Germinal center (tissue), 1 donor: ENCODE measurements at places on chromosomes 3 and 15.
A peak's percentile ranks its signal among the peaks of the same experiment; 100 is the strongest.

DNA sequence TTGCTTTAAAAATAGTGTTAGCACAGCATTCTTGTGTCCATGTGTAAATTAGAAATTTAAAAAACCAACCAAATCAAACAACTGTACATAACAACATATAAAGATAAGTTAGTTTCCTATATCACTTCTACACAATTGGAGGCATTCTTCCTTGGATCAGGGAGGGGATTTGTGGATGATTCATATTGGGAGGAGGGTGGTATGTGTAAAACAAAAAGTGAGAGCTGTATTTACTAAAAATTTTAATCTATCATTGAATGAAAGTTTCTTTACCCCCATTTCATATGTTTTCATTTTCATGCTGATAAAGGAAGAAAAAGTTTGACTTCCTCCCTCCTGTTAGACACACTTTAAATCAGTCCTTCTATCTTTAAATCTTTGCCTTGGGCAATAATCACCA lies 325.0 kb downstream of the SATB1 start:
- DNase-seq, result no peak

- DNase-seq, result no peak
Observed at GRCh38 chr3:130839813-130840212, 54.1 kb upstream of the ATP2C1 start.

DNA sequence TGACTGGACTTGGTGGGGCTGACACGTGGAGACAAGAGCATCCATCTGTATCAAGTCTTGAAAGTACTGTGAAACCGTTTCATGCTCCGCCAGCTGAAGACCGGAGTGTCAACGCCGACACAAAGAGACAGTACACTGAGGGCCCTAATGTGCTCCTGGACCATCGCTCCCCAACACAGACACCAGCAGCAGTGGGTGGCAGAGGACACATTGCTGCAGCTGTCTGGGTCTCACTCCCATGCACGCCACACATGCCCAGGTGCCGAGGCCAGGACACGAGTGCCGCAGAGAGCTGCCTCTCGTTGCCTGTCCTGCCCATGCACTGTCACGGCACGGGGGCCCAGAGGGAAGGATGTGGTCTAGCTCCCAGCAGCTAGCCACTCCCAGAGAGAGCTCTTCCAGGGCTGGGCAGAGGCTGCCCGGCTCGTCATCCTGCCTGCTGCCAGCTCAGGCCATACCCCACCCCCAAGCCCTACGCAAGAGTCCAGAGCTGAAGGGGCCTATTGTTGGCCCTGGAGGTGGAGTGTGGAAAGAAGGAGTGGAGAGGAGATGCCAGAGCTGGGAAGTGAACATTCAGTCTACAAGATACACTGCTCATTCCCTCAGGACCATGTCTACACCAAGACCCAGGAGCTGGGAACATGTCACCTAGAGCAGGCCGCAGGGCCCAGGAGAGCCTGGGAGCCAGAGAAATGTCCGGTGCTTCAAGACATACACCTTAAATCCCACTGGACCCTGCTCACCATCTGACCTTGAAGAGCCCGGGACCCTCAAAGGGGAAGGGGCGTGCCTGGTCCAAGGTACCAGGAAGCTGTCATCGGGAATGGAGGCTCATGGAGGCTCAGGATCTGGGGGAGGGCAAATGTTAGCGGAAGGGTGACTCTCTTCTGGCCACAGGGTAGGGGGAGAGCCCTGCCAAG lies 7.7 kb downstream of the TNK2 start:
- DNase-seq, result no peak

GRCh38 chr3:102354818-102355515 lies 79.8 kb upstream of the ZPLD1 start:
- DNase-seq, result no peak

- DNase-seq, result no peak
Observed at GRCh38 chr15:88020806-88021205, 235.7 kb downstream of the NTRK3 start.

- no peak for DNase-seq
Observed at GRCh38 chr15:92083190-92083589, 229.7 kb downstream of the SLCO3A1 start.

GRCh38 chr3:107142171-107142570 lies 235.1 kb upstream of the CCDC54 start:
- no peak for DNase-seq

DNA sequence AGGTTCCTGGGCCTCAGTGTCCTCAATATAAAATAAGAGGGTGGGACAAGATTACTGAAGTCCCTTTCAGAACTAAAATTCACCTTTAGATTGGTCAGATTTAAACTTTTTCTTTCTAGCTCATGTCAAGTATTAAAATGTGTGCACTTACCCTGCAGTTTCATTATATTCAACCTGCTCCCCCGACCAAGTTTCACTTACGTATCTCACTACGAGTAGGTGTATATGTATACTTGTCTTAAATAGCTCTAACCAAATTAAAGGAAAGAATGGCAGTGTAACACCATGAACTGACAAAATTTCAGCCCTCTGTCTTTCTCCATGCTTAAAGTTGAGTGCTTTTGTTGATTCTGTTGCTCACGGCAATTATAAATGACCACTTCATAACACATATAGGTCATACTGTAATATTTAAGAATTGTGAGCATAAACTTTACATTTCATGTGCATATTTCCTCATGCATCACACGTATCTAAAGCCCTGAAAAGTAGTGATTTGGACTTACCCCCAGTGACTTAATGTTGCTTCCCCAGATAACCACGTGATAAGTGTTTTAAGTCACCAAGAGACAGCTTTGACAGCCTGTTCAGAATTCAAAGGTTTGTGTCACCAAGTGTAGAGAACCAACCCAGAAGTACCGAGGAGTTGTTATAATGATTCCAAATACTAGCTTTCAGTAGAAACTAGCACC lies 70.0 kb downstream of the PGPEP1L start:
- no peak for DNase-seq

- no peak for DNase-seq
Observed at GRCh38 chr3:54873059-54874010, 54.5 kb downstream of the LRTM1 start.

DNA sequence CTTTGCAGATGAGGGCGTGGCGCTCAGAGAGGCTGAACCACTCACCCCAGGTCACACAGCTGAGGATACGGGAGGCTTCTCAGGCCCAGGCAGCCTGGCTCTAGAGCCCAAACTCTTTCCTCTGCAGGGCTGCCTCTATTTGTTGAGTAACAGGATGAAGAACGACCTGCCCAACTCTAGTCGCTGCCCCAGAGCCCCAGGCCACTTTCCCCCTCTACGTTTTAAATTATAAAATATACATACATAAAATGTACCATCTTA lies 19.2 kb upstream of the ZXDC start:
- no peak for DNase-seq

DNA sequence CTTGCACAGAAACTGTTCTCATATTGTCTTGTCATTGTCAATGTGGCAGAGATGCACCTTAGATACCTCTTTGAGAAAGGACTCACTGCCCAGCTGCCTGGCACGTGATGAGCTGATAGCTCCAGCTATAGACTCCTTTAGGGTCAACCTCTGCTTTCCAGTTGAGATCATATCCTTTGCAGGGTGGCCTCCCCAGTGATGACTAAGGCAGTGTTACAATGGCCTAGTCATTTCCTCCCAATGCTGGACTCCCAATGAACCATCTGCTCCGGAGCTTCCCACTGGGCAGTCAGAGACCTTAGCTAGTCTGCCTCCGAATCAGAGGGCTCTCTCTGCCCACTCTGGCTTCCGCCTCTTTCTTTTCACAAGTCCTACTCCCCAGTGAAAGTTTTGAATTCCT lies 79.5 kb downstream of the CHRD start:
- DNase-seq, result no peak

GRCh38 chr3:53229606-53230005 lies 26.2 kb downstream of the TKT start:
- no peak for DNase-seq

GRCh38 chr15:75225951-75226732 lies 24.5 kb downstream of the C15orf39 start:
- no peak for DNase-seq

- DNase-seq, result no peak
Observed at GRCh38 chr3:37504583-37505357, 330.4 kb upstream of the LRRFIP2 start.

- no peak for DNase-seq
Observed at GRCh38 chr3:101252945-101253344, 67.4 kb downstream of the IMPG2 start.

DNA sequence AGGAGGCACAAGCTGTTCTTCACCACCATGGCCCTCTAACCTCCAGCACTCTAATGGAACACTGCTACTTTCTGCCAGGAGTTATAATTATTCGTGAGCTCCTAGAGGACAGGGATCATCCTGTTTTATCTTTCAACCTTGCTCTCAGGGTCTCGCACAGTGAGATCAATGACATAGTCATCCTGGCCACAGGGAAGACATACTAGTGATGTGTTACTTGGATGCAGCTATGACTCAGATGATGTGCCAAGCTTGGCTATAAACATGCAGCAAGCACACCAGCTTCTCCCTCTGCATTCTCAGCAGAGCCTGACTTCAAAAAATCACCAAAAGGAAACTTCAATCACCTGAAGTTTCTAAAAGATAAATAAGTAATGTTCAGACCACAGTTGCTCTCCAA lies 203.8 kb upstream of the HES1 start:
- DNase-seq, result no peak

GRCh38 chr3:197003461-197004385 lies 25.9 kb downstream of the MELTF start:
- peak; percentile 44 for DNase-seq

GRCh38 chr3:107855710-107856109 lies 235.1 kb downstream of the CD47 start:
- DNase-seq, result no peak

DNA sequence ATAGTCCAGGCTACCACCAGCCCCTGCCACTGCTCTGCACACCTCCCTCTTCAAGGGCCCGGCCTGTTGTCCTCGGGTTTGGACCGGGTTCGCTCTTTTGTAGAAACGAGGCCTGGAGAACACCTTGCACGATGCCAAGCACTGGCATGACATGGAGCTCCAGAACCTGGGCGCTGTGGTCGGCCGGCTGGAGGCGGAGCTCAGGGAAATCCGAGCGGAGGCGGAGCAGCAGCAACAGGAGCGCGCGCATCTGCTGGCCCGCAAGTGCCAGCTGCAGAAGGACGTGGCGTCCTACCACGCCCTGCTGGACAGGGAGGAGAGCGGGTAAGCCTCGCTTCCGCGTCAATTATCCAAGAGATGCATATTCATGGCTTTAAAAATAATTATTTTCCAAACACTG lies 72.4 kb downstream of the BFSP2 start:
- no peak for DNase-seq

GRCh38 chr3:52742418-52743041 lies 28.2 kb downstream of the NEK4 start:
- peak; percentile 37 for DNase-seq

GRCh38 chr3:45915518-45916231 lies 27.6 kb upstream of the CXCR6 start:
- peak; percentile 25 for DNase-seq

GRCh38 chr15:71273731-71274447 lies 158.6 kb downstream of the THSD4 start:
- no peak for DNase-seq

GRCh38 chr3:13138833-13139145 lies 65.6 kb upstream of the IQSEC1 start:
- no peak for DNase-seq

DNA sequence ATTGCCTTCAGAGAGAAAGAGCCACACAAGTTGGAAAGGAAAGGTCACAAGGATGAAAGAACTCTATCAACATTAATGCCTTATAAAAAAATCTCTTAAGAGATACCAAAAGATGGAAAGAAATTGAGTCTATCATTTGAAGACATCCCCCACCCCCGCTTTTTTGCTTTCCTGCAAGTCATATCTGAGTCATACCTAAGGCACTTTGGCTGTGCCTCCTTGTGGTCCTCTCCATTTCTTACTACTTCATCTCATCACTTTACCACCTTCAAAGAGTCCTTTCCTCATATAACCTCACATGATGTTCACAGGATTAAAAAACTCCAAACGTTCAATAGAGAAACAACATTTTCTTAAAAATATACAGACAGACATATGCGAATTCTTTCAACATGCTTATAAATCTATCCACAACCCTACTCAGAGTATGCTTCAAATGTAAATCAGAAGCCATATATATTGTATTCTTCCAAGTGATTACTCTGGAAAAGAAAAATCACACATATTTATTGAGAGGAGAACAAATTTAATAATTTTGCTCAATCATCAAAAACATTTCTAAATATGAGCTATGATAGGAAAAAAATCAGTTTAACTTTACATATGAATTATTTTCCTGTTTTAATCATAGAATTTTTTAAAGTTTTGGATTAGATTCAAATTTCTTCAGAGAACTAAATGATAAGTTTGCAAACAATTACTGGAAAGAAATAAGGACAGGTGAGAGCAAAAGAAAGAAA lies 1003.9 kb upstream of the CFAP20DC start:
- DNase-seq, result no peak

- DNase-seq, result no peak
Observed at GRCh38 chr3:143056372-143056771, 55.0 kb downstream of the U2SURP start.

- DNase-seq, result no peak
Observed at GRCh38 chr3:78825118-78825857, 942.5 kb downstream of the ROBO1 start.

DNA sequence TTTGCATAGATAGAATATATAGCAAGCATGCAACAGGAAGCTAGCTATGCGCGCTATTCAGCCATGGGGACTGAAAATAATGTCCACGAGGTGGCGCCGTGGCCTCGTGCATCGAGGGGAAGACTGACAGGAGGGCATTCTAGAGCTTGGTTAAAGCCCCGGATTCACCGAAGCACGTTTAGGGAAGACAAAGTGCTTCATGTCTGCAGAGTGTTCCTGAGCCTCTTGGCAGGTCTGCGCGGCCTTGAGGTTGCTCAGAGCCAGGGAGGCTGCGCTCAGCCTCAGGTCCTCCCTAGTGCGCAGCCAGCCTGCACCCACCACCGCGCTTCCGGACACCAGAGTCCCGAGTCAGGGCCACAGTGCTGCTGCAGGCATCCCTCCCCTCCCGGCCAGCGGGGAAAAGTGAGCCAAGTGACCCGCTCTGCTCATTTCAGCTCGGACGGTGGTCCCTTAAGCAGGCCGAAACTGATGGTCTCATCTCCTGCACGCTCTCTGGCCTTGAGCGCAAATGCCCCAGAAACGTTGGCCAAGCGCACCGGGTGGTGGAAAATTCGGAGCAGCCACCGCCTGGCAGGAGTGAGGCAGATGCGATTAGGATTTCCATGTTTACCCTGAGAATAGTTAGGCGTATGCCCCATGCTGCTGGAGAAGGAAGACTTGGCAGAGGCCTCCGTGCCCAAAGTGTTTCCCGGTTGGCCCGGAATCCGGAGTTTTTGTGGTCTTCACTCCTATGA lies 24.8 kb downstream of the GABRA5 start:
- peak; percentile 25 for DNase-seq

DNA sequence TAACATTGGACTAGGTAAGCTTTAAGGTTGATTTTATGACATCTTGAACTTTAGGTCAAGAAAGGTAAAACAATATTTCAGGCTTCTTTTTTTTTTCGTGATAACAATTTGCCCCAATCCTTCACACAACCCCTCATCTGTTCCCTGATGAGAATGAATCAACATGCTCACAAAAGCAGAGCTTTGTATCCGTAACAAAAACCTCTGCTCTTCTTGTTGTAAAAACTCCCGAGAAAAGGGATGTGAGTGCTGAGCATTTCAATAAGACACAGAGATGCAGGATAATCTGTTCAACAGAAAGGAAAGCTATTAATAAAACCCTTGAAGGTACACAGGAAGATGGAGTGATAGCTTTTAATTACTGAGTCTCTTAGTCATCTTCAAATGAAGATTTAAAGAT lies 94.3 kb downstream of the RAD18 start:
- DNase-seq, result no peak
